ENCODE measurements at places on chromosomes 2 and 18. TPM values are rescaled to one million over a fixed set of nuclear protein-coding genes. Genes with fewer than 3 reads are reported as not detected.
A peak's percentile ranks its signal among the peaks of the same experiment; 100 is the strongest.

GRCh38 chr18:9319333-9319732, 15.2 kb upstream of the TWSG1 start:
- H3K36me3 ChIP-seq, result no peaks in the 10 kb centered on the region
- no peaks in the 10 kb centered on the region for H3K27me3 ChIP-seq
- no peak overlapping the region for H3K4me3 ChIP-seq
- no peaks in the 10 kb centered on the region for H3K4me1 ChIP-seq
- H3K27ac ChIP-seq, result no peak overlapping the region

Gene ANKRD44
- total RNA-seq, result 229 TPM

Gene FABP1
- total RNA-seq, result not detected

GRCh38 chr2:238793306-238793705, 54.6 kb upstream of the TWIST2 start:
- no peak for DNase-seq
- H3K27me3 ChIP-seq, result no peaks in the 10 kb centered on the region

DNA sequence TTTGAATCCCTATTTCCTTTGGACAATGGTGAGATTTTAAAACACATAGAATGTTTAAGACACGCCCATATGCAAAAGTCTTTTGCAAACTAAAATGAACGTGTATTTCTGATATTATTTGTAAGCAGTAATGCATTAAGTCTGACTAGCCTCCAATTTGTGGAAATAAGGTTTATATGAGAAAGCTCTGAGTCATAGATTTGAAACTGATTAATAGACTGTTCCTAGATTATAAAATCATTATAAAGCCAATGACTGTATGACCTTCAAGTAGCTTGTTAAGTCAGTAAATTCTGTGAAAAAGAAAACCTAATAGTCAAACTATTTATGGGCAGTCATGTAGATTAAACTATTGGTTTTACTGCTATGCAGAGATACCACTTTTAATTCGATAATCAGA, 12.8 kb upstream of the EFEMP1 start:
- no peak overlapping the region for H3K4me3 ChIP-seq
- no peaks in the 10 kb centered on the region for H3K36me3 ChIP-seq
- no peak for DNase-seq
- no peaks in the 10 kb centered on the region for H3K4me1 ChIP-seq
- H3K27ac ChIP-seq, result no peak overlapping the region
- no peaks in the 10 kb centered on the region for H3K27me3 ChIP-seq

GRCh38 chr2:158766524-158766923, 28.6 kb upstream of the DAPL1 start:
- DNase-seq, result no peak
- H3K36me3 ChIP-seq, result no peaks in the 10 kb centered on the region
- no peak overlapping the region for H3K4me3 ChIP-seq
- H3K27ac ChIP-seq, result no peak overlapping the region

- no peak for DNase-seq
- H3K4me3 ChIP-seq, result no peak overlapping the region
- no peaks in the 10 kb centered on the region for H3K4me1 ChIP-seq
- H3K36me3 ChIP-seq, result no peaks in the 10 kb centered on the region
- no peak overlapping the region for H3K27ac ChIP-seq
Measured at GRCh38 chr18:37305066-37305465, 260.5 kb downstream of the CELF4 start.

DNA sequence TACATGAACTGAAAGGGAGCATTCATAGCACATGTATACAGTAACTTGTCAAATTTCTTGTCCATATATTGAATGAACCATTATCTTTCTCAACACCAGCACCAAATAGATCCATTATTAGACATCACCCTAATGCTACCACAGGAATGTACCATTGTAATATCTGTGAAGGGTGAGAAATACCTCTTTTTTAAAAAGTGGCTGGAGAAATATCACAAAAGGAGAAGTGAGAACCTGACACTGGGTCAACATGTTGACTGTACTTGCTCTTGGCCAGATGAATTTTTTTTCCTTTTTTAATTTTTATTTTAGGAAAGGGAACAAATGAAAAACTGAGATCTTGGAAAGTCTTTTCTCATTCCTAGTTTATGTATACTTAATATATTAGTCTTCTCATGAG, 63.5 kb downstream of the CAVIN2 start:
- H3K4me1 ChIP-seq, result no peaks in the 10 kb centered on the region
- no peak overlapping the region for H3K4me3 ChIP-seq
- H3K27me3 ChIP-seq, result no peaks in the 10 kb centered on the region
- no peak for DNase-seq
- H3K27ac ChIP-seq, result no peak overlapping the region

- H3K4me3 ChIP-seq, result no peak overlapping the region
- no peaks in the 10 kb centered on the region for H3K27me3 ChIP-seq
- no peaks in the 10 kb centered on the region for H3K36me3 ChIP-seq
- no peak for DNase-seq
- no peak overlapping the region for H3K27ac ChIP-seq
- no peaks in the 10 kb centered on the region for H3K4me1 ChIP-seq
Measured at GRCh38 chr18:1270081-1270480, 365.4 kb downstream of the ADCYAP1 start.

GRCh38 chr2:174527959-174528358, 41.1 kb upstream of the GPR155 start:
- no peaks in the 10 kb centered on the region for H3K27me3 ChIP-seq
- H3K4me3 ChIP-seq, result no peak overlapping the region
- H3K36me3 ChIP-seq, result no peaks in the 10 kb centered on the region
- no peaks in the 10 kb centered on the region for H3K4me1 ChIP-seq

Gene PXDN
- total RNA-seq, result not detected

DNA sequence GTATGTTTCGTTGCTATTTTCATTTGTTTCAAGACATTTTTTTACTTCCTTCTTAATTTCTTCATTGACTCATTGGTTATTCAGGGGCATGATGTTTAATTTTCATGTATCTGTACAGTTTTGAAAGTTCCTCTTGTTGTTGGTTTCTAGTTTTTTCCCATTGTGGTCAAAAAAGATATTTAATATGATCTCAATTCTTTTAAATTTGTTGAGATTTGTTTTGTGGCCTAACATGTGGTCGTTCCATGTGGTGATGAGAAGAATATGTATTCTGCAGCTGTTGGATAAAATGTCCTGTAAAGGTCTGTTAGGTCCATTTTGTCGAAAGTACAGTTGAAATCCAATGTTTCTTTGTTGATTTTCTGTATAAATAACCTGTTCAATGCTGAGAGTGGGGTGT, 110.3 kb upstream of the MAP4K4 start:
- H3K4me3 ChIP-seq, result no peak overlapping the region
- H3K36me3 ChIP-seq, result no peaks in the 10 kb centered on the region
- DNase-seq, result no peak
- no peak overlapping the region for H3K27ac ChIP-seq
- H3K4me1 ChIP-seq, result no peaks in the 10 kb centered on the region

DNA sequence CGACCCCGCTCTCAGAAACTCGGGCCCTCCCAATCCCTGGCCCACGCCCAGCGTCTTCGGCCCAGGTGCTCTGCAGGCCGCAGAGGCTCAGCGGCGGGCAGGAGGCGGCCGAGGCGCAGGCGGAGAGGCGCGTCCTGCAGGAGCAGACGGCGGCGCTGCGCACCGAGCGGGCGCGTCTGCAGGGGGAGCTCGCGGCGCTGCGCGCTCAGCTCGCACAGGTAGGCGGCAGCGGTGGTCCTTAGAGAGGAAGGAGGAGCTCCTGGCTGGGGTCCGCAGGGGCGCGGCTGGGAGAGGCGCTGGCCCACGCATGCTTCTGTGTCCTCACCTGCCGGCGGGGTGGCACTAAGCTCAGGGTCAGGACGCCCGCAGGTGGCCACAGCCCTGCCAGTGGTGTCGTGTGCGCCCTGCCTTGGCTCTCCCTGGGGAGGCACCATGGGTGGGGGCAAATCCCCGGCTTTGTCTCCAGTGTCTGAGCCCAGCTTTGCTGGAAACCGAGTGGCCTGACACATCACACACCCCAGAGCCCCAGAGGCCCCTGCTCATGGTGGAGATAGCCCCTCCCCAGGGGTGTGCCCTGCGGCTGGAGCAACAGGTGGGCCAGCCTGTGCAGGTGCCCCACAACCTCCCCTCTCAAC, 14.9 kb upstream of the SNED1 start:
- no peaks in the 10 kb centered on the region for H3K36me3 ChIP-seq
- no peaks in the 10 kb centered on the region for H3K27me3 ChIP-seq
- DNase-seq, result peak; percentile 14
- H3K4me3 ChIP-seq, result no peak overlapping the region
- no peaks in the 10 kb centered on the region for H3K4me1 ChIP-seq

DNA sequence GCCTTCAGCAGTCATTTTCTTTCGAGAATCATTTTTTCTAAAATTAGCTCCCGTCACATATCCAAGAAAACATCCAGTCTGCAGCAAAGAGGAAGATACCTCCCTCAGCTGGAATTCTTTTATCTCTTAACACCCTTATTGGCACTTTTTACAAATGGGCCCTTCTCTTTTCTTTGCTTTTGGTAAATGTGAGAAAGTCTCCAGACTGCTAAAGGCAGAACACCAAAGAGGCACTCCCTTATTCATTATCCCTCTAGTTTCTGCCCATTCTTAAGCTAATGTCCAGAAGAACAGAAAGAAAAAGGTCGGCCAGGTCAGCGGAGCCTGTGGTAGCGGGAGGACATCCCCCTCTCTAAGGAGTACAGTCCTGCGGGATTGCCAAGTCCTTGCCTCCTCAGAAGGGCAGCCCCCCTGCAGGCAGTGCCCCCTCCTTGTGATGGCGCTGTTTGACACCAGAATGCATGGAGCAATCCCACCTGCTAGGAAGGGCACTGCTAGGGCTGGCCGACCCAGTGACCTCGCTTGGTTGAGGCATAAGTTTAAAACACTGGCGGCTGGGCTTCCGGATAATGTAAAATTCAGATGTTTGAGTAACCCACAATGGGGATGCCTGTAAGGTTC, 34.0 kb downstream of the ST6GAL2 start:
- H3K36me3 ChIP-seq, result no peaks in the 10 kb centered on the region
- no peaks in the 10 kb centered on the region for H3K4me1 ChIP-seq
- no peak overlapping the region for H3K27ac ChIP-seq
